ENCODE measurements at places on chromosomes 6 and 20.

- DNase-seq: no peak
Observed at GRCh38 chr20:1830240-1830639, 65.0 kb upstream of the SIRPA start.

GRCh38 chr6:43738267-43738676, 31.7 kb upstream of the VEGFA start:
- peak; percentile 41 for DNase-seq

GRCh38 chr6:117307655-117308054, 42.3 kb downstream of the VGLL2 start:
- DNase-seq: no peak

DNA sequence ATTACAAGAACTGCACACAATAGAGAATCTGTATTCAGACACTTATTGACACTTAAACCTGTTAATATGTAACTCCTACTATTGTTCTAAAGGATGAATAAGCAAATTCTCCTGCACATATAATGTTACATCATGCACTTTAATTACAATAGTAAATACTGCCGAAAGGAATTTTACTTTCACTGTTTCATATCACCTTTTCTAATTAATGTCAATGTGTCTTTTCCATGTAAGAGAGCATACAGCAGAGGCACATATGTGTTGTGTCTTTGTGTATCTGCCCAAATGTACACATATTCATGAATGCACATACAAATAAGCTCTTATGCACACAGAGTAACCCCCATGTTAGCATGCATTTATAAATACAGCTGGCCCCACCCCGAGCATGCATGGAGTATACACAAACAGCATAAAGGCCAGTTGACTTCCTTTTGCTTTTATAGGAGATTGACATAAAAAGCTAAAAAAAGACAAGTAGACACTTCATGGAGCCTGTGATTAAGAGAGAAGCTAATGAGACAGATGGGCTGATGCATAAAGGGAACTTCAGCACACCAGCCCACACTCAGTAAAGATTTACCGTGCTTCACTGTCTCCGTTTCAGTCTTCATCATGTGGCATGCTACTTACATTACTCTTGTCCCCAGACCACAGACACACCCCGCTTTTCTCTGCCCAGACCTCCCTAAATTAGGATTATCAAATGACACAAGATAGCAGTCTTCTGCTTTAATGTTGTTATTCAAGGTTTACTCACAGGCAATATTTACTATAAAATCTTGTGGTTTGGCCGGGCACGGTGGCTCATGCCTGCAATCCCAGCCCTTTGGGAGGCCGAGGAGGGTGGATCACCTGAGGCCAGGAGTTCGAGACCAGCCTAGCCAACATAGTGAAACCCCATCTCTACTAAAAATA, 184.6 kb downstream of the ATXN1 start:
- DNase-seq: no peak

DNA sequence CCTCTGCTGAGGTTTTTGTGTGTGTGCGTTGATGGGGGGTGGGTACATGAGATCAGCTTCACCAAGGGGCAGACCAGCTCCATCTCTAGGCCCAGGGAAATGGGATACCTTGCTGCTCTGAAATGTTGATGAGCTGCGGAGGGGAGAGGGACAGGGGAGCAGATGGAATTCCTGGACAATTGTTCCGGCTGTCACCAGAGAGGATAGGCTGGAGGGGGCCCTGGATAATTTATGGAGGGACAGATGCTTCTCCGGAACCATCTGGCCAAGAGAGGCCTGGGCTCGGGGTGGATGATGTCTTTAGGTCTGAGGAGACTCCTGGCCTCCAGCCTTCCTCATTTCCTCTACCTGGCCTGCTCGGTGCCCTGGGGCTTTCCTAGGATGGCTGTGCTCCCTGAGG, 1.9 kb upstream of the TJAP1 start:
- no peak for DNase-seq

DNA sequence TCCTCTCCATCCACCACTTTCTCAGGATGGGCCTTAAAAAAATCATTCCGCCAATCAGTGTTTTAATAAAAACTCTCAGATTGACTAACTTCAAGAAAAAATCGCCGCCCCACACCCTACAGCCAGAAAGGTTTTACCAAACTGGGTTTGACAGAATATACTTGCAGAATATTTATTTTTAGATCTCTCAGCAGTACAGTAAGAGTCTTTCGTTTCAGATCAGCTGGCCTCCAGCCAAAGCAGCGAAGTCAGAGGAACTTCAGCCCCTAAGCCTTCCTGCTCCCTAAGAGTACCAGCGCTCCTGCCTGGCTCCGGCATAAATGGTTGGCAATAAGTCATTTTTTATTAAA, 24.7 kb downstream of the TBC1D7 start:
- no peak for DNase-seq

DNA sequence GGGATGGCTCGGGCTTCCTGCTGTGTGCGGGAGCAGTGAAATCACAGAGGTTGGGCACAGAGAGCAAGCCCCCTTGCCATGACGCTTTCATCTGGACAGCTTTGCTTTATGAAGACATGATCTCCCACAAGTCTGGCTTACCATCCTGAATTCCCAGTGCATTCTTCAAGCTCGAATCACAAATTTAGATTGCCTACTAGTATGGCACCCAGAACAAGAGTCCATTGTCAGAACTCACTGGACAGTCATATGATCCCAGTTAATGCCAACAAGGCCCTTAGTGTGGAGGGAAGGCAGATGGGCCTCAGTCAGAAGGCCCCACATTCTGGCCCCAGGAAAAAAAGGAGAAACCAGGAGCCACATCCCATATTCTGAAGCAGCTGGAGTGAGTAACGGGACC, 147.3 kb upstream of the FOXQ1 start:
- DNase-seq: no peak

DNA sequence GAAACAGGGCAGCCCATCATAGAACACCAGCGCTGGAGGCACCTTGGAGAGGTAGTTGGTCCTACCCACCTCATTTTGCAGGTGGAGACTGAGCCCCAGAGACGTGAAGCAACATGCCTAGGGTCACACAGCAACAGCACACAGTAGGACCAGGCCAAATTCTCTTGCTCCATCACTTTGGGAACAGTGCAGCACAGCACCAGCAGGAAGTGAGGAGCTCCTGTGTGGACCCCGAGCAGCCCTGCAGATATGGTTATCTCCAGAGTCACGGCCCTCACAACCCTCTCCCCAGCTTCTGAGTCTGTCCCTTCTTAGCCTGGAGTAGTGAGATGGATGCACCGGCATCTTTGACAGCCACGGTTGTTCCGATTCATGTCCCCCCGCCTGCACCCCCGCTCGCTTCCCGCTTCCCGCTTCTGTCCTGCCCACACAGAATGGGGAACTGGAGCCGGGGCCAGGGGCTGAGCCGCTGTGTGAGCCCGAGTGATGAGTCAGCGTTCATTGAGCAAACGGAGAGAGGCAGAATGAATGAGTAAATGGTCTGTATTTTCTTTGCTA, 72.6 kb upstream of the DUSP22 start:
- no peak for DNase-seq

DNA sequence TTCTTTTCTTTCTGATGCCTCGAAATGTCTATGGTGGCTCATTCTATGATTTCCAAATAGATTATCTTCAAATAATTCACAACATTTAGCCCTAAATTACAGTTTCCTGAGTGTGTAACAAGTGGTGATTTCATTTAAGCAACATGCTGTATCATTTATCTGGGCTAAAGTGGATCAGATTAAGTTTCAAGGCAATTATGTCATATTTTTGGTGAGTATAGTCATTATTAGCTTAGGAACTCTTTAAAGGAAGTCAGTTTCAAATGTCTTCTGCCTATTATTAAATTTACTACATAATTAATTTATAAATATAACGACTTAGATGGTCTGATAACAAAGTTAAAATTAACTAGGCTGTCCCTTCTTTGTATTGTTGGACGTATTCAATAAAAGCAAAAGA, 847.9 kb upstream of the FLRT3 start:
- DNase-seq: no peak

GRCh38 chr6:71412559-71413140, 124.0 kb downstream of the OGFRL1 start:
- no peak for DNase-seq

GRCh38 chr20:41232973-41233926, 84.3 kb downstream of the ZHX3 start:
- no peak for DNase-seq

DNA sequence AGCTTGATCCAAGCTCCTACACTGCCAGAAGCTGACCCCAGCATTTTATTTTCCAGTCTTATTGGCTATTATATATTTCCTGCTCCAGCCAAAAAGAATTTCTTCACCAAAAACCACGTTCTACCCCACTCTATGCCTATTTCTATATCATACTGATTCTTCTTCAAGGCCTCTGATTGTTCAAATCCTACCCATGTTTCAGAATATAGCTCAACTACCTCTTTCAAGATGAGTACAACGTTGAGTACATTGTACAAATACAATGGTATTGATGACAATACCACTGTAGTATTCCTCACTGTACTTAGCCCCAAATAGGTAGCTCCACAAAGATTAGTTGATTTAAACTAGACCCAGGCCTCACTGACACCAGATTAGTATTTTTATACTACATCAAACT, 31.0 kb downstream of the ASCC3 start:
- no peak for DNase-seq

DNA sequence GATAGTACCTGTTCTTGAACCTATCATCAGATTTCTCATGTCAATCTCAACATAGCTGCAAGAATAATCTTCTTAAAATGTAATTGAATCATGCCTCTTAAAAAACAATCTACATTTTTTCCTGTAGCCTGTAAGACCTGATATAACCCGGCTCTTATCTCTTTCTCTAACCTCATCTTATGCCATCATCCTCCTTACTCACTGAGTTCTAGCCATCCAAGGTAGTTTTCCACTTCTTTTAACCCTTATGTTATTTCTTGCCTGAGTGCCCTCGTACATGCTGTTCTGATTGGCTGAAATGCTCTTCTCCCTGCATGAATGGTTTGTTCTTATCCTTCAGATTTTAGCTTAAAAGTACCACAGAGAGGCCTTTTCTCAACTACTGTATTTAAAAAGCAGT, 16.4 kb downstream of the SLC17A5 start:
- DNase-seq: no peak

DNA sequence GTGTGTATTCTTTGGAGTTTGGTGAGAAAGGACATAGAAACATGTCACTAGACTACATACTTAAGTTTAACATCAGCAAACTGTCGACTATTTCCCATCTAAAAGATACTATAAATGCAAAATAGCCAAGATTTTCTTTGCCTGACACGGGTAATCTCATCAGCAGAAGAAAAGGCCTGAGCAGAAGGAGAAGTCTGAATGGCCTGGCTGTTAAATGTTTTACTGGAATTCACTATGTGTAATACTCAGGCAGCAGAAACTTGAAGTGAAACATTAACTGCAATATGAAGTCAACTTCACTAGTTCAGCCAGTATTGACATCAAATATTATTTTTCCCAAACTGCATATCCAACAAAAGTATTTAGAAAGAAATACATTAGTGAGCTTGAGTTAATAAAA, 6.4 kb upstream of the DSE start:
- DNase-seq: no peak

- DNase-seq: no peak
Observed at GRCh38 chr6:106800379-106800778, 171.0 kb downstream of the QRSL1 start.

- DNase-seq: no peak
Observed at GRCh38 chr6:41064841-41065240, 7.3 kb downstream of the OARD1 start.

DNA sequence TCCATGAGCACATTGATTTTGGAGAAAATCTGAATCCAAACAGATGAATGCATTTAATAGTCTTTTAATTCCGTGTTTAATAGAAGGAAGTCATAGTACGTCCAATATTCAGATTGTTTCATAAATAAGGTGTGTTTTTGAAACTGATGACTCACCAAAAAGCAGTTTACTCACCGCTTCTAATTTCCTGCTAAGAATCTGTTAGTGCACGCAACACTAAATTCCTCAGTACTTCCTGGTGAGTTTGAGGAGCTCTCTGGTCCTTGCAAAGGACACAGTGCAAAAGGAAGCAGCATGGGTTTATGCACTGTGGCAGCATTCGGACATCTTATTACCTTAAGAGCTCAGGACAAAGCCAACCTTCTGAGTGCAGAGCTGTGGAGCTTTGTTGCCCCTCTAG, 2.3 kb upstream of the ADGRF1 start:
- no peak for DNase-seq

- DNase-seq: no peak
Observed at GRCh38 chr6:4606016-4606415, 170.2 kb upstream of the CDYL start.

- DNase-seq: no peak
Observed at GRCh38 chr6:46053039-46053933, 37.6 kb upstream of the CLIC5 start.

DNA sequence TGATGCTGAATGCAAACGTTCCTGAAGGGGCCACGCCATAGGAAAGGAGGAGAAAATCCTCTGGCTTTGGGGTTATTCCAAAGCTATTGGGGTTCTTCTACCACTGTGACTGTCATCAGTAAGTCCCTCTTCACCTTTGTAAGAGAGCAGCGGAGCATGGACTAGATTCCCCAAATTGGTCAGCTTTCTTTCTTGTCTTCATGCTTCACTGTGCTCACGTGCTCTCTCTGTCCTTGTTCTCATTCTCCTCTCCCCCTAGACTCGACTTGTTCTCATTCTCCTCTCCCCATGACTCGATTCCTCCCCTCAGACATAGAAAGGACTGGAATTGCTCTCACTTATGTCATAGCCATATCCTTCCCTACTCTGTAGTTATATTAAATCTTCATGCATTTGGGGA, 54.8 kb upstream of the ADGRG6 start:
- no peak for DNase-seq

DNA sequence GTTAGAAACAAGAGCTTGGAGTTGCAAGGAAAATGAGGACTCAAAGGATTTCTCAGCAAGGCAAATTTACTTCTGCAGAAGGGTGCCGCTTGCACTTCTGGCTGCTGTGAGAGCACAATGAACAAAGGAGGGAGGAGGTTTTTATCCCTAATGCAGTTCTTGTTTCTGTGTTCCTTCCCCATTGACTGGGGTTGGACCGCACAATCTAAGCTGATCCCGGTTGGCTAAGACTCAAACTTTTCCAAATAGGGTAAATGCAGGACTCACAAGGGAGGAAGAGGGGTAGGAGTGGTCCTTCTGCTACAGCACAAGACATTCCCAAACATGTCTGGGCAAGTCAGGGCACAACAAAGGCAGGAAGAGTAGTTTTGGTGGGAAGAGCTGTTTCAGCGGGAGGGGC, 249.6 kb upstream of the MOCS1 start:
- no peak for DNase-seq

GRCh38 chr6:46011188-46012085, 4.2 kb downstream of the CLIC5 start:
- DNase-seq: no peak

DNA sequence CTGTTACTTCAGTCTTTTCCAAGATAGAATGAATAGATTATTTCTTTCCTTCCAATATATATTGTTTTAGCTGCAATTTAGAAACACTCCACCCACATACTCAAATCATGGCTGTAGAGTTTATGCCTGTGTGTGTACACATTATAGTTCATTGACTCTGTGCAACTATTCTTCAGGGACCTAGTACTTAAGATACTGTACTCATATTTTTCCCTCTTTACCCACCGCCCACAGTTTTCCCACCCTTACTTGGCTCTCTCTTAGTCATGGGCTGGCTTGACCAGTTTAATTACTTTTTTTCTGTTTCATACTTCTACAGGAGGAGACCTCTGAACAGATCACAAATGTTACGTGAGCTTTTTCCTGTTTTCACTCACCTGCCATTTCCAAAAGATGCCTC, 30.4 kb downstream of the C6orf89 start:
- no peak for DNase-seq
